Calu3 (cell line): ENCODE measurements at places on chromosomes 16 and 17. TPM values are rescaled to one million over a fixed set of nuclear protein-coding genes. Genes with fewer than 3 reads are reported as not detected.

GRCh38 chr17:4018446-4018845 is 54.2 kb upstream of the ATP2A3 start:
- DNase-seq = no peak

DNA sequence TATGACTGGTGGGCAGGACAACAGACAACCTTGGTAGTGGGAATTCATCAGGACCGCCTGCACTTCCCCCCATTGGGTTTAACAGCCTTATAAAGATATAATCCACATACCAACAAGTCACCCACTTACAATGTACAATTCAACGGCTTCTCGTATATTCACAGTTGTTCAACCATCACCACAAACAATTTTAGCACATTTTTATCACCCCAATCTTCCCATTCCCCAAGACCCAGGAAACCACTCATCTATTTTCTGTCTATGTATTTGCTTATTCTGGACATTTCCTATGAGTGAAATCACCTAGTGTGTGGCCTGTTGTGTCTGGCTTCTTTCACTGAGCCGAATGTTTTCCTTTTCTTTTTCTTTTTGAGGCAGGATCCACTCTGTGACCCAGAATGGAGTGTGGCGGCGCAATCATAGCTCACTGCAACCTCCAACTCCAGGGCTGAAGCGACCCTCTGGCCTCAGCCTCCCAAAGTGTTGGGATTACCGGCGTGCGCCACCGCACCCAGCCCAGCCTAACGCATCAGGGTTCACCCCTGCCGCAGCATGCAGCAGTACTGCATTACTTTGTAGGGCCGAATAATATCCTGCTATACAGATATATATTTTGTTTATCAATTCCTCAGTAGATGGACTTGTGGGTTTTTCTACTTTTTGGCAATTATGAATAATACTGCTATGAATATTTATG is 10.9 kb downstream of the ANKS3 start:
- DNase-seq = no peak

- no peak for DNase-seq
Measured at GRCh38 chr16:10987361-10988163, 43.2 kb downstream of the CLEC16A start.

Gene CLDN7
- 266 and 314 TPM in 2 replicates for total RNA-seq

Gene SLC16A6
- total RNA-seq = 0.12 and 0.19 TPM in 2 replicates

Gene PRKAR1A
- total RNA-seq = 239 and 248 TPM in 2 replicates

DNA sequence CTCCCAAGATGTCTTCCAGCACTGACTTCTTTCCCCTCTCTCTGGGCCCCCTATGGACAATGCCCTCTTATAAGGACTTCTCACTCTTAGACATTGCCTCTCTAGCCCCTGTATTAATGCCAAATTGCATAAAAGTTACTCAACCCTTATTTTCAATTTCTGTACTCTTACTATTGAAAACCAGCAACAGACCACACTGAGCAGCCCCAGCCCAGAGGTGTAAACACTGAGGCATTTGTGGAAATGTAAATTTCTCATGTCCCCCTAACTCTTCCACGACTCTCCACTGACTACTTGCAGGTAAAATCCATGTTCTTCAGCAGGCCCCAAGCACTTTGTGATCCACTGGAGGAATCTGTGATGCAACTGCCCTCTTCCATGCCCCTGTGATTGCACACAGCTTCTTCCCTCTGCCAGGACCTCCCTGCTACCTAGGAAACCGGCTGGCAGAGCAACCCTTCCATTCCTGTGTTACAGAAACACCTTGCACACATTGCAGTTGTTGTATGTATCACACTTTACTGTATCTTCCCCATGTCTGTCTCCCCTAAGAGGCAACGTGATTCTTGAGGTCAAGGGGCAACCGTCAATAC is 4.4 kb downstream of the N4BP1 start:
- no peak for DNase-seq

Gene ABCA10
- 0.17 and 0.28 TPM in 2 replicates for total RNA-seq

Gene TMEM220
- total RNA-seq = not detected in 2 replicates

DNA sequence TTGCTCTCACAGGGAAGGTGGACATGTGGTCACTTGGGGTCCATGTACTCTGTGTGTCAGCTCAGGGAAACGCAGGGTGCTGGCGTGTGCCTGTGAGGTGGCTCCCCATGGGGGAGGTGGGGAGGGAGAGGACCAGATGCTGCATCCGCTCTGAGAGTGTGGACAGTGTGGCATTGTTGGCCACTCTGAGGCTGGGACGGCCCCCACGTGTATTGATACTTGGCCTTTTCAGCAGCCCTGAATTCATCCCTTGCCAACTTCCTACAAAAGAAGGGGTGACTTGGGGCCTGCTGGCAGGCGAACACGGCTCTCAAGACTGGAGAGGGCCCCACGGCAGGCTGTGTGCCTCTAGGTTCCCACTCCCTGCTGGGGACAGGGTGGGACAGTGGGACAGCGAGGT is 120.1 kb downstream of the RAB11FIP4 start:
- DNase-seq = no peak

DNA sequence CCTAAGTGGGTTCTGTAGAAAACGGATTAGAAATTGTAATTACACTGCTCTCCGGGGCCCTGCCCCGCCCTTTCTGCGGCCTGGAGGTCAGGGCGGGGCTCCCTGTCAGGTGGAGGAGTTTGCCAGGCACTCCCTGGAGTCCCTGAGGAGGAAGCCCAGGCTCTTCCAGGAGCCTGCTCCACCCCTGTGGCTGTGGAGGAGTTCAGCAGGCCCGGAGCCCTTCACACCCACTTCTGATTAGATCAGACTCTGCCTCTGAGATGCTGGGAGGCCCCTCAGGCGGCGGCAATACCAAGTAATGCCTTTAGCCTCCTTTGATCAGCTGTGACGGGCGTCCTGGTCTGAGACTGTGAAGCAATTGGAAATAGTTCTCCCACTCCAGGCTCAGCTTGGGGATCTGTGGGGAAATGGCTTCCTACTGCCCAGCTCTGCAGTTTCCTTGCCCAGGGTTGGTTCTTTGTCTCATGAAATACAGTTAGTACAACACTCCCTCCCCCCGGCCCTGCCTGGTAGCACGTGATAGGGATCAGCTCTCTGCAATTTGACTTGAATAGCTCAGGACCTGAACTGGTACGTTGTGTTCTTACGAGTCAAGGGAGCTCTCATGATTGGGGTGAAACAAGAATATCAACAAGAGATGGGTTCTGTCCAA is 22.3 kb downstream of the BAIAP2 start:
- DNase-seq = peak; percentile 82

Gene RGS11
- total RNA-seq = 0.85 and 1.7 TPM in 2 replicates

Gene CIITA
- total RNA-seq = 16.3 and 22.4 TPM in 2 replicates

- no peak for DNase-seq
Measured at GRCh38 chr17:31314782-31315100, 887 bp upstream of the EVI2B start.

DNA sequence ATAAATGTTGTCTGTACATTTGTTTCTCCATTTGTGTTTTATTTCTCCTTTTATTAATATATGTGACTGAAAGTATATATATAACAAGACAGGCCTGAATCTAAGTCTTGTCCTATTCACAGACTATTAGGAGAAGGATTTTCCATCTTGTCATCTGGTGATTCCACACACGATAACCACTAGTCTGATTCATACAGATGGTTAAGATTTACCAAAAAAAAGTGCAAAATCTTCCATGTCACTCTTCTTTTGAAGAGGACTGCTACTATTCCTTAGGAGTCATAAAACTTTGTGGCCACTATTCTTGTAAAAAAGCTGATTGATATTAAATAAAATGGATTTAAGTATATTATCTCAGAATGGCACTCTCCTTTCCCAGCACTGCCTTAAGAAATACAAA is 156.3 kb downstream of the ITFG1 start:
- DNase-seq = no peak

Gene KRTAP2-1
- total RNA-seq = not detected in 2 replicates

GRCh38 chr17:9472541-9472940 is 103.1 kb downstream of the STX8 start:
- DNase-seq = no peak

GRCh38 chr16:21150375-21151001 is at the start of gene DNAH3:
TSS of gene DNAH3 (minus strand) at chr16:21150846. CDS start at chr16:21150319, 527 bp downstream.
- peak; percentile 54 for DNase-seq

GRCh38 chr16:68490829-68491575 is 42.7 kb upstream of the SMPD3 start:
- DNase-seq = peak; percentile 84

DNA sequence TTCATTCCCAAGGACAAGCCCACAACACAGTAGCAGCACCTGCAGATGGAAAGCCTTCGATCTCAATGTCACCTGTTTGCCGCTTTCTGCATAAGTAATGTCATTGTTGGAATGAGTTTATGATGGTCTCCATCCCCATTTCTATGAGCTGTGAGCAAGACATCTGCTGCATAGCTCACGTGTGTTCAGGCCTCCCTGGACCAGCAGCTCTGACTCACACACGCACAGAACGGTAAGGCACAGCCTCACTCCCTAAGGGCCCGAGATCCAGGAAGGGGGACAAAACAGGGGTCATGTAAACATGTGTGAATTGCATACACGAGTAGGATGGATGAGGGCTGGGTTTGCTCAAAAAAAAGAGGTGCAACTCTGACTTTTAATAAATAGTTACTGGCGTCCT is 223.1 kb downstream of the SOX9 start:
- DNase-seq = no peak

DNA sequence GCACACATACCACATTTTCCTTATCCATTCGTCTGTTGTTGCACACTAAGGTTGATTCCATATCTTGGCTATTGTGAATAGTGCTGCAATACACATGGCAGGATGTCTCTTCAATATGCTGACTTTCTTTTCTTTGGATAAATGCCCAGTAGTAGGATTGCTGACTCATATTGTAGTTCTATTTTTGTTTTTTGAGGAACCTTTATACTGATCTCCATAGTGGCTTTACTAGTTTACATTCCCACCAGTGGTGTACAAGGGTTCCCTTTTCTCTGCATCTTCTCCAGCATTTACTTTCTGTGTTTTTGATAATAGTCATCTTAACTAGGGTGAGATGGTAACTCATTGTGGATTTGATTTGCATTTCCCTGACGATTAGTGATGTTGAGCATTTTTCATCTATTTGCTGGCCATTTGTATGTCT is 118.1 kb downstream of the STXBP4 start:
- DNase-seq = no peak

Gene CEMP1
- total RNA-seq = 0.86 and 0.90 TPM in 2 replicates

Gene TMEM204
- total RNA-seq = not detected in 2 replicates

Gene CDRT15L2
- not detected in 2 replicates for total RNA-seq

- DNase-seq = no peak
Measured at GRCh38 chr17:57288773-57289121, 32.4 kb downstream of the MSI2 start.

DNA sequence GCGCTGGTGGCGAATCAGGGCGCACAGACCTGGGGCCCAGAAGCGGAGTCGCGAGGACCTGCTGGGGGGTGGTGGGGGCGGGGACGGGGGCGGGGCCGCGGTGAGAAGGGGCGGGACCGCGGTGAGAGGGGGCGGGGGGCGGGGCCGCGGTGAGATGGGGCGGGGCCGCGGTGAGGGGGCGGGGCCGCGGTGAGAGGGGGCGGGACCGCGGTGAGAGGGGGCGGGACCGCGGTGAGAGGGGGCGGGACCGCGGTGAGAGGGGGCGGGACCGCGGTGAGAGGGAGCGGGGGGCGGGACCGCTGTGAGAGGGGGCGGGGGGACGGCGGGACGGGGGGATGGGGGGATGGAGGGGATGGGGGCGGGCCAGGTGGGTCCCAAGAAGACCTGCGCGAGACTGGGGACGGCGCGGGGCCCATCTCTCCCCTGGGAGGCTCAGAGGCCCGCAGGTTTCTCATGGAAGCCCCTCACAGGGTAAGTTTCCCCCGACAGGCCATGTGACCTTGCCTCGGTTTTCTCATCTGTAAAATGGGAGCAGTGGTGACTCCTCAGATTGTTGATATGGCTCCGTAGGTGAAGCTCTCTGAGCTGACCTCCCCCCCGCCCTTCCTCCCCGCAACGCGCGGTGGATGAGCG is 28.6 kb upstream of the DBNDD1 start:
- DNase-seq = no peak

- DNase-seq = no peak
Measured at GRCh38 chr17:49747632-49748031, 16.3 kb downstream of the FAM117A start.

Gene HEATR9
- not detected in 2 replicates for total RNA-seq

DNA sequence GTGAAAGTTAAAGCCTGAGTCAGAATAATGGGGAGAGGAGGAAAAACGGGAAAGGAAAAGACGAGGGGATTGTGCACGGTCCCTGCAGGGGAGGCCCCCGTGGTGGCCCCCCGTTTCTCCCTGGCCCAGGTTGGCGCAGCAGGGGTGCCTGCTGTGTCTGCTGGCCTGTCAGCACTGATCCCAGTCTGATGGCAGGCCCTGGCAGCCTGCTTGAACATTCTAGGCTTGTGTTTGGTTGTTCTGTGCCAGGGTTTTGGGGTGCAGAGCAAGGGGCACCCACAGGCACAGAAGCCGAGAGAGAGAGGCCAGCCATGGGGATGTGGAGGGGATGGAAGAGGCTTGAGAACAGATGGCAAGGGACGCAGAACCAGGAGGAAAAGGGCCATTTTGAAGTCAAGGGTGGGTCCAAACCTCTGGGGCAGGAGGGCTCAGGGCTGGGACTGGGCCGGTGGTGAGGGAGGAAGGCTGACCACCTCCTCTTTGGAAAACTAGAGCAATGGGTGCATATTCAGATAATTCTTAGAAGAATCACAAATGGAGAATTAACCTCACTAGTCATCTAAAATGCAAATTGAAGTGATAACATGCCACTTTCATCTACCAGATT is 35.9 kb downstream of the TBX4 start:
- no peak for DNase-seq

Gene SLC25A19
- total RNA-seq = 26.7 and 26.8 TPM in 2 replicates

Gene ORC6
- total RNA-seq = 64.9 and 68.3 TPM in 2 replicates

DNA sequence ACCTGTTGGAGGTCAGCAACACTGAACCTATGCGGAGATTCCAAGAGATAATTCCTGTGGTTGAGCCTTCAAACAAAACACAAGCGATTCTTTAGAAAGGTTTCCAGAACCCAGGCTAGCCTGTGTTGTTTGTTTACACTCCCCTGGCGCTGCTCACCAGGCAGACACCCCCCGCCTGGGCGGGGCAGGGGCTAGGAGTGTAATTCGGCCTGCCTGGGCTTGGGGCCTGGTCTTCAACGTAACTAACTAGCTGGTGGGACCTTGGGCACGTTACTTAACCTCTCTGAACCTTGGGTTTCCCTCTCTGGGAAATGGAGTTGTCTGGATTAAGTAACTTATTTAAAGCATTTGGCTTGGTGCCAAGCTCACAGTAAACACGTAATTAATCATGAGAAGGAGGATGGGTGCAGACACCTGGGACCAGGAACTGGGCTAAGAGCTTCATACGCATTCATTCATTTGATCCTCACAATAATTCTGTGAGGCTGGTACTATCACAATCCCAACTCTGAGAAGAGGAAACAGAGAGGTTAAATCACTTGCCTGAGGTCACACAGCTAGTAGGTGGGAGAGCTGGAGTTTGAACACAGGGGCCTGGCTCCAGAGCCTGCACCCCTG is 7.6 kb upstream of the ARHGAP27 start:
- DNase-seq = peak; percentile 82

DNA sequence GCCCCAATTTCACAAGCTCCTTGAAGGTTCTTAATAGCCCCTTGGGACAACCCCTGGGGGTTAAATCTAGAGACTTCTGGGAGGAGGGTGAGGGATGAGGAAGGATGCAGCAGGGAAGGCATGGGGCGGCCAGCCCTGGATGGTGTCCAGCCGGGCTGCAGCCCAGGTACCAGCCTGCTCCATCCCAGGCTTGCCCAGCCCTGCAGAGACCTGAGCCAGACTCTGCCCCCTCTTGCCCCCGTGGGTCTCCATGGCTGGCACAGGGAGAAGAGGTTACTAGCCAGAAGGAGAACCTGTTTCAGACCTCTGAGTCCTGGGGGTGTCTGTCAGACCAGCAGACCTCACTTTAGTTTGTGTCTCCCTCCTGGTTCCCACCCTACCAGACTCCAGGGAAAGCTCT is 8.5 kb downstream of the NHERF1 start:
- DNase-seq = no peak
